ENCODE measurements at places on chromosomes 2 and 18. TPM values are rescaled to one million over a fixed set of nuclear protein-coding genes. Genes with fewer than 3 reads are reported as not detected.

RBM44 gene
- 0.93 TPM for polyA plus RNA-seq

DSG4 gene
- polyA plus RNA-seq, result not detected

ITGB6 gene
- 52.2 TPM for polyA plus RNA-seq

ICA1L gene
- 10.9 TPM for polyA plus RNA-seq

TET3 gene
- 11.4 TPM for polyA plus RNA-seq

MXD1 gene
- polyA plus RNA-seq, result 4.8 TPM

DNA sequence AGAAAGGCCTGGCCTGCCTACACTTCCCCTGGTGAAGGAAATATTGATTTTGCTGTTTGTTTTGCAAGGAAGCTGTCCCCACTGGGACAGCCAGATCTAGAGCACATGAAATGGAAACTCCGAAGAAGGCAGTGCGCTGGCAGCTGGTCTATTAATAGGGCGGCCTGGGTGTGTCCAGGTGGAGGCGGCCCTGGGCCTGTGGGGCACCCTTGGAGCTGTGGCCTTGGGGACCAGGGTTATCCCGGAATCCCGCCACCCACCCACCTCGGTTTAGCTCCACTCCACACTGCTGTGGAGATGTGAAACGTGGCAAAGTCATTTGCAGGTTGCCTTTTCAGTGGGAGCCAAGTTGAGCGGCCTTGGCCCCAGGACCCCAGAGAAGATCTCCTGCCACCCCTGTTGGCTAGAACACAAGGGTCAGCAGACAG, 204.3 kb downstream of the KLHL29 start:
- no peak for DNase-seq

- no peak for DNase-seq
Observed at GRCh38 chr2:239594772-239595608, 194.2 kb upstream of the HDAC4 start.

- no peak for DNase-seq
Observed at GRCh38 chr2:208415897-208416296, 9.3 kb downstream of the PTH2R start.

- no peak for DNase-seq
Observed at GRCh38 chr2:25201794-25202193, 33.4 kb upstream of the POMC start.

- DNase-seq, result no peak
Observed at GRCh38 chr18:74901362-74902146, 303.9 kb downstream of the ZNF407 start.

DNA sequence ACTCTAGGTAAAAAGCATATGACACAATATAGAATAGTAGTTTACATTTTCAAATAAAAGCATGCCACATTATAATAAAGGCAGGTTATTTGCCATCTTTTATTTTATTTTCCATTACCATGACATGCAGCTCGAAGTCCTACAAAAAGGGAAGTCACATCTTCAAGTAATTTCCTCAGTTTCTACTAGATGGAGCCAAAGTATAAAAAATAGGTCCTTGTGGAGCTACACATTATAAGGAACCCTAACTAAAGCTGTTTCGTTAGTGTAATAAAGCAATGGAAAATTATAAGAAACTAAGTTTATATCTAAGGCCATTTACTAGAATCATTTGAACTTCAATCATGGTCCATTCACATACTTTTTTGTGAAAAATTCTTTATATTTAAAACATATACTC, 674.5 kb downstream of the KCNJ3 start:
- no peak for DNase-seq

DNA sequence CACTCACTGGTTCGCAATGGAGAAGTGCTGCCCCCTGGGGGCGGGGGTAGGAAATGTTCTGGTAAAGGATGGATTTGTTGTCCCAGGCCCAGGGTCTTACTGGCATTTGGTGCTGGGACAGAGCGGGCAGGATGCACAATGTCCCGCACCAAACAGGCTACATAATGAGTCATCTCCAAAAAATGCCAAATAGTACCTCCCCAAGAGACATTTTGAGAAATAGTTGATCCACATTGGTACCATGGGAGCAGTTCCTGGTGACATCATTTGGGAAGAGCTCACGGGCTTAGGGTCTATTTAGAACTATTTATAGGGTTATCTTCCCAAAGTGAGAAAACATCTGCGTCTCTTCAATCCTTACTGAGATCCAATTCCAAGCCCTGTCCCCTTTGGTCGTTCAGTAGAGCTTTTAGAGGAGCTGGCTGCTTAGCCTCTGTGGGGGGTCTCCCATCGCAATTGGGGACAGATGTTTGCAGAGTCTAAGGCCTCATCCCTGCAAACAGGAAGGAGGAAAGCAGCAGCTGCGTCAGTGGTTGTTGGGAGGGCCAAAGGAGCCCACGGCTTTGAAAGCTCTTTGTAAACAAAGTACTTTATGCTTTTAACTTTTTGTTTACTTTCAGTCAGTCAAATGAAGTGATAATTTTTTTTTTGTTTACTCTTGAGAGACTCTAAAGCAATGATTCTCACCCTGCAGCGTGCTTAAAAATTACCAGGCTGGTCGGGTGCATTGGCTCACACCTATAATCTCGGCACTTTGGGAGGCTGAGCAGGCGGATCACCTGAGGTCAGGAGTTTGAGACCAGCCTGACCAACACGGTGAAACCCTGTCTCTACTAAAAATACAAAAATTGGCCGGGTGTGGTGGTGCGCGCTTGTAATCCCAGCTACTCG, 49.3 kb downstream of the GREB1 start:
- DNase-seq, result peak; percentile 80

GRCh38 chr2:187078297-187078696, 229.3 kb upstream of the ZSWIM2 start:
- no peak for DNase-seq

DNA sequence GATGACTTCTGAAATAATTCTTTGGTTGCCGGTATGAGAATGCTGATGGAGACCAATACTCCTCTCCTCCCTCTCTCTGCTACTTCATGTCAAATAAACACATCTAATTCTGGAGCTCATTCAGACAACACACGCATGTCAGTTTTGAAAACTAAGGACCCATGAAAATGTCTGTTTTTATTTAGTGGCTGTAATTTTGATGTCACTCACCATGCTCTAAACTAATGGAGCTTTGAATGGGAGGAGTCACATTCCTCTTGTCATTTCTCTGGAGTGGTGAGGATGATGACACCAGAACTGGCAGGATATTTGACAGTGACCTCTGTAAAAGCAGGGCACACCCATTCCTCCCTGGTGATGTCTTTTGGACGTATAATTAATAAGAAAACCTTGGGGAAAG, 163.0 kb downstream of the PHLPP1 start:
- DNase-seq, result no peak

DNA sequence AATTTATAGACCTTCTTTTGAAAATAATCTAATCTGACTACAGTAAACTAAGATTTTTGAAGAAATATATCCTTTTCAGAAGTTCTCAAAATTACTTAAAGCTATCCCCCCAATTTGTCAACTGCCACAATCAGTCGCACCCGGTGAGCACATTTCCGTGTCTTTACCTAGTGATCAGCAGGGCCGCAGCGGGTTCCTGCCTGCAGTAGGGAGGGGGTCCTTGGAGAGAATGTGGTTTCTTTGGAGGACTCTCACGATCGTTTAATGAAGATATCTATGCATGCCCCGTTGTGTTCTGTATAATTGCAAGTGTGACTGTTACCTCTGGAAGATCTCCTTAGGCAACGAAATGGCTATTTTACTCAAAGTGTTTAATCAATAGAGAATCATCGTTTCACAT, 251.9 kb upstream of the RAB12 start:
- DNase-seq, result no peak

DNA sequence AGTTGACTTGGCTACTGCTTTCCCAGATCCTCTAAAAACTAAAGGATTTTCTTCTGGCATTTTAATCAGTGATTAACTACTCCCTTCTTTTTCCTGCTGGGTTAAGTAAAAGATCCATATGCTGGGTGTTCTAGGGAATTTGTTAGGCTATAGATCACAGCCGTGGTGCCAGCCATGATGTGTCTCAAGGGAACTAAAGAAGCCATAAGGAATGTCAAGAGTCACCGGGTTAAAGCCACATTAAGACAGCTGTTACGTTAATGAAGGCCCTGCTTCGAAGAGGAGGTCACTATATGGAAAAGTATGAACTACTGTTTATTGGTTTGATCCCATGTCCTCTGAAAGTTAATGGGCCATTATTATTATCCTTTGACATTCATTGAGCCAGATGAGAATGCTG, 70.7 kb downstream of the PAX3 start:
- DNase-seq, result no peak

All from hindlimb muscle (tissue), 1 donor.